ENCODE measurements at places on chromosomes 4 and X.

- DNase-seq: no peak
Observed at GRCh38 chrX:19373351-19373891, 29.7 kb downstream of the PDHA1 start.

- DNase-seq: no peak
Observed at GRCh38 chr4:143288171-143288570, 48.5 kb upstream of the GAB1 start.

- DNase-seq: no peak
Observed at GRCh38 chr4:140639066-140639465, 70.3 kb upstream of the UCP1 start.

GRCh38 chrX:16347968-16348670 lies 180.8 kb downstream of the MAGEB17 start:
- DNase-seq: peak; percentile 58

- peak; percentile 1 for DNase-seq
Observed at GRCh38 chr4:137156807-137157206, 375.5 kb downstream of the PCDH18 start.

DNA sequence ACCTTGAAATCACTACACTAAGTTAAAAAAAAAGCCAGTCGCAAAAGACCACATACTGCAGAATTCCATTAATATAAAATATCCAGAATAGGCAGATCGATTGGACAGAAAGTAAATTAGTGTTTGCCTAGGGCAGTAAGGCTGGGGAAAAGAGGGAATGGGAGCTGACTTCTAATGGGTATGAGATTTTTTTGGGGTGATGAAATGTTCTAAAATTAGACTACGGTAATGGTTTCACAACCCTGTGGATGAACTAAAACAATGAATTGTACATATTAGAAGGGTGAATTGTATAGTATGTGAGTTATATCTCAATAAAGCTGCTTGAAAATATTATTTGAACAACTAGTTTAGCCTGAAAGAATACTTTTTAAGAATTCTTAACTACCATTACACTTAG lies 6.7 kb upstream of the GPRIN3 start:
- DNase-seq: peak; percentile 29

DNA sequence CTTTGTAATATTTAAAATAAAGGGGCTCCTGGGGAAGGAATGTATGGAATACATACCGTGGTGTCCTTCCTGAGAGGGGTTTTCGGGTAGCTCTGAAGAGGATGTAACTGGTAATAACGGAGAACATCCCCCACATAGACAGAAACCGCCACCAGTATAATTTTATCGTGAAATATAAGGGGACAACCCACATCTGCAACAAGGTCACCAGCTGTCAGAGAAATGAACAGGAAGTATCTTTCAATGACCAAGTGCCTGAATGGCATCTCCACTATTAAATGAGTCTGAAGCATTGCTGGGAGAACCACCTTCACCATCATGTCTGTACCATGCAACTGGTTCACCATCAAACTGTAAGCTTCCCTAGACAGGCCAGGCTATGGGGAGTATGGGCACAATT lies 31.7 kb downstream of the RNF175 start:
- no peak for DNase-seq

DNA sequence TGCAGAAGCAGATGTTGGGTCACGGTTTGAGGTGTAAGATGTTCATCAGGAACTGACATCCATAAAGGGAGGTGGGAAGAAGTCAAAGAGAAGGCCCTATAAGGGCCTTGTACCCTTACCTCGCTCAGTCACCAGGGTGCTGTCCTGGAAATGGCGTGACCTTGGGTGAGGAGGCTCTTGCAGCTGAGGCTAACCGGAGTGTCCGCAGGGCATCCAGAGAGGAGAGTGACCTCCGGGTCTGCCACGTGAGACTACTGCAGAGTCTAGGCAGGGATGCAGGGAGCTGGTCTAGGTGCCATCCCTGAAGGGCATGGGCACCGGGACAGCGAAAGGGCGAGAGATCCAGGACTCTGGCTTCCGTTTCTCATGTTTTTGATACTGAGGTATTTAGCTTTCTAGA lies 28.7 kb upstream of the IRAK1 start:
- no peak for DNase-seq

GRCh38 chr4:40688446-40689095 lies 58.9 kb upstream of the RBM47 start:
- no peak for DNase-seq

DNA sequence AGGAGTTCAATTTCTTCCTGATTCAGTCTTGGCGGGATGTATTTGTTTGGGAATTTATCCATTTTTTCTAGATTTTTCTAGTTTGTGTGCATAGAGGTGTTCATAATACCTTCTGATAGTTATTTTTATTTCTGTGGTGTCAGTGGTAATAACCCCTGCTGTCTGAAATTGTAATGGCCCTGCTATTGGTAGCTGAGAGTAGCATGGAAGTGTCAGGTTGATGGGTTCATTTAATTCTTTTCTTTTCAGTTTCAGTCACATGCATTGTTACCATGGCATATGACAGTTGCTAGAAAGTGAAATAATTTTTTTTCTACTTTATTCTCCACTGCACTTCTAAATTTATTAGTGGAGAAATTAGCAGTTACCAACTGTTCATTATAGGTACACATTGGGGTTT lies 20.7 kb downstream of the AR start:
- no peak for DNase-seq

- DNase-seq: no peak
Observed at GRCh38 chrX:154439841-154440240, 2.9 kb downstream of the GDI1 start.

DNA sequence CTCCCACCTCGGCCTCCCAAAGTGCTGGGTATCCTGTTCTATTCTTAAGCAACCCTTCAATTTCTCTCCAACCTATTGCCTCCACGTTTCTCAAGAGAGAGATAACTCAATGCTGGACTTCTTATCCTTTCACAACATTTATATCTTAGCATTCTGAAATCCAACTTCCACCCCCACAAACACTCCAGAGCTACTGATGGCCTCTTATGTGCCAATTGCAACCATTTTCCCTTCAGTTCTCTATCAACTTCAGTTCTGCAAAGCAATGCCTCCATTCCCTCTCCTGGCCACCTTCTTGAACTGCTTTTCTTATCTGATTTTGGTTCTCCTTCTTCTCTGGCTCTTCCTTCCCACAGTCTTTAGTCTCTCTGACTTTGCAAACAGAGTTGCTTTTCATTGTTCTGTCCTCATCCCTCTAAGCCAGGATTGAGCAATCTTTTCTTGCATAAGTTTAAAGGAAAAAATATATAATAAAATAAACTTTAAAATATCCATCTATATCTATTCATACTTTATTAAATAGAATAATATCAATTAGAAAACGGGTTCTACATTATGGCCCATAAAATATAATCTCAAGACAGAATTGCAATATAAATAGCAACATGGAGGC lies 3.6 kb upstream of the STBD1 start:
- DNase-seq: no peak

- DNase-seq: peak; percentile 70
Observed at GRCh38 chr4:118869808-118870342, 18.8 kb upstream of the SYNPO2 start.

DNA sequence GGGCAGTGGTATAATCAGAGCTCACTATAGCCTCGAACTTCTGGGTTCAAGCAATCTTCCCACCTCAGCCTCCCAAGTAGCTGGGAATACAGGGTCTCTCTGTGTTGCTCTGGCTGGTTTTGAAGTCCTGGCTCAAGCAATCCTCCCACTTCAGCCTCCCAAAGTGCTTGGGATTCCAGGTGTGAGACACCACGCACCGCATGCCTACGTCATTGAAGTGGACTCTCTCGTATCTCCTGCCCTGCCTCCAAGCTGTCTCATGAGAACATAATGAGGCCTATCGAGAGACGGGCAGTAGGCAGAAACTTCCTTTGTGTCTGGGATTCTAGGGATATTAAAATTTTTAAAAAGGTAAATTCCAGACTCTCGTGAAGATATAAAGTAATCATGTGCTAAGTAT lies 65.0 kb upstream of the NLGN4X start:
- no peak for DNase-seq

DNA sequence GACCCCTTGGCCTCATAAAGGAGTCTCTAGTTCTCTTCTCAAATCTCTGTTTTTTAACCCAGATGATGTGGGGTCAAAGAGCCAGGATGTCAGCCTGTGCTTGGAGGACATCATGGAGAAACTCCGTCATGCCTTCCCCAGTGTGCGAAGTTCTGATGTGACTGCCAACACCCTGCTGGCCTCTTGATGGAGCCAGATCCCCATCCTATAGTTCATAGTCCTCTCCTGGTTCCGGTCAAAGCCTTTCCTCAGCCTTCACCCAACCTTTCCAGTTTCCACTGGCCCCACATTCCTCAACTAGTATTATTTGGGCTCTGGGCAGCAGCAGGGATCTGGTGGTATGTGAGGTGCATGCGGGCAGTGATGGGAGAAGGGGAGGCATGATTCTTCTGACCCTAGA lies 30.7 kb downstream of the TAF7L start:
- peak; percentile 0 for DNase-seq

DNA sequence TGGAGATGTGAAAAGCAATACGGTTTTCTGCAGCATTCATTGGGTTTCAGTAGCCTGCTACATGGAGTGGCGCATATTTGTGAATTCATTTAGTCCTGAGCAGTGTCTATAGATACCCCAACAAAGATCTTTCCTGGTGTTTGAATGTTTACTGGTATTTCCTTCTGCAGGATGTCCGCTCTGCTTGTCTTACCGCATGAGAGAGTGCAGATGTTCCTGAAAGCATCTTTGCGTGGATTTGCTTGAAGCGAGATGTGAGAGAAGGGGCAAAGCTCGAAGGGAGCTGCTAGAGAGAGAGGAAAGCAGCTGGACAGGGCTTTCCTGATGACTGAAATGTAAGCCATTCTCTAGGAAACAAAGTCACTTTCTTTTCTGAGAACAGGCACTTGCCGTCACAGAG lies 40.9 kb upstream of the GYPA start:
- DNase-seq: no peak

DNA sequence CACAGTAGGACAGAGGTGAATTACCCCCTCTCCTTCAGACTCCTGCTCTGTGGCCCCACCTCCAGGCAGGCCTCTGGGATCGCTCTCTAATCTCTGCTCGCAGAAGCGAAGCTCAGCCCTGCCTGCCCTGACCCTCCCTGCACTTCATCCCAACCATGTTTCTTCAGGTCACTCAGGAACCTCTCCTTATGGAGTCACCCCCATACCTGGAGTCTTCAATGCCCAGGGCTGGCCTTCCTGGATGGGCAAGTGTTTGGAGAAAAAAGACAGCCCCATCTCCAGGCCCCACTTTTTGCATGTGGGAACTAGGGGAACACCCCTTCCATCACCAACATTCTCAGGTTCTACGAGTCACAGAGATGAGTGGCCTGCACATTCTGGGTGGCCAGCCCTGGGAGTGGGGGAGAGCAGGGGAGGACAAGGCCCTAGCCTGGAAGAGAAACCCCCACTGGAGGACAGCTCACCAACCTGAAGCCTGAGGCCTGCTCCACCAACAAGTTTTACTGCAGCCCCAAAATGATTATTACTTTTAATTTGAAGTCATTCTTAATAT lies 90.8 kb downstream of the PPP2R2C start:
- DNase-seq: no peak

DNA sequence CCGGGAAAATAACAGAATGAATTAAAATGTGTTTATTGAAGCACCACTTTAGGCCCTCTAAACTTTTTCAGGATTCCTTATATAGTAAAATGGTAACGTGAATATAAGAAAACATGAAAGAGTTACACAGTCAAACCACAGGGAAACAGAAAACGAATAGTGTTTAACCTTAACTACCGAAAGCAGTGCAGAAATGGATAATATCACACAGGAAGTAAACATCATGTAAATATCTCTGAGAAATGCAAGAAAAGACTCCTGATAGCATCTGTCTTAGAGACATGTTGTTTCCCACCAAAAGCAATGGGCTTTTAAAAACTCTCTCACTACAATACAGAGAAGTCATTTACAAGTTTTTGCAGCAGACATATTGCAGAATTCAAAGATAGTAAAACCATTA lies 323.9 kb upstream of the CXXC4 start:
- DNase-seq: no peak

DNA sequence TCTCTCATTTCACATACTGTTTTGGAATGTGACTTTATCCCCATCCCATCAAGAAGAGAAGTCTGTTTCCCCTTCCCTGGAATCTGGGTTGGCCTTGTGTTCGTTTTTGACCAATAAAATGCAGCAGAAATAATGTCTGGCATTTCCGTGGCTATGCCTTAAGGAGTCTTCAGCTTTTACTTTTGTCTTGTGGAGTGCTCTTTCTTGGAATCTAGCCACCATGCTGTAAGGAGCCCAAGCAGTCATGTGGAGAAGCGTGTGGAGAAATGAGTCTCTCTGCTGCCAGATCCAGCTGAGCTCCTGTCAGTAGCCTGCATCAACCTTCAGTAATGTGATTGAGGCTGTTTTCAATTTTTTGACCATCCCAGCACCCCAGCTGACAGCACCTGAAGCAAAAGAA lies 84.4 kb upstream of the ARMCX2 start:
- peak; percentile 8 for DNase-seq

GRCh38 chr4:108533245-108533844 lies 87.0 kb upstream of the RPL34 start:
- DNase-seq: no peak

GRCh38 chr4:96407225-96407624 lies 567.3 kb downstream of the PDHA2 start:
- no peak for DNase-seq

DNA sequence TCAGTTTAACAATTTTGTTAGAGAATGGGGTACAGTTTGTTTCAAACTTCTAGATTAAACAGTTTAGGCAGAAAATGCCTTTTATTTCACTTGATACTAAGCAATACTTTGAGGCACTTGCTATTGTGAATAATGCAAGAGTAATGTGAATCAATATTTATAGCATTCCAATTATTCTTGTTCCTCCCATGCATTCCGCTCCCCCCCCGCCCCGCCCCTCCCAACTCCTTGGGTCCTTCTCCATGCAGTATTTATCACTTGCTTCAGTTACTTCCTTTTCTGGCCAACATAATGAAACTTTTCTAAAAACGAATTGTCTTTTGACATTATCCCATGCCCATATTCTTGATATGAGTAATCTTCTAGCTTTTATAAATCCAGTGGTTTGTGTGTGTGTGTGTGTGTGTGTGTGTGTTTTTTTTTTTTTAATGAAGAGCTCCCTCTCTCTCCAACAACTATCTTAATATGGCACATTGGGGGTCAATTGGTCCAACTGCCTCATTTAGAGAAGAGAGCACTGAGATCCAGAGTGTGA lies 1.6 kb downstream of the BANK1 start:
- DNase-seq: peak; percentile 48

- DNase-seq: no peak
Observed at GRCh38 chrX:19599253-19599652, 83.9 kb upstream of the MAP3K15 start.

GRCh38 chr4:11468901-11469300 lies 40.2 kb upstream of the HS3ST1 start:
- no peak for DNase-seq

- no peak for DNase-seq
Observed at GRCh38 chr4:171117457-171117856, 695.7 kb upstream of the GALNTL6 start.

- DNase-seq: no peak
Observed at GRCh38 chr4:176545872-176546271, 226.1 kb downstream of the SPCS3 start.

- DNase-seq: no peak
Observed at GRCh38 chr4:150479657-150480056, 102.3 kb upstream of the MAB21L2 start.
